ENCODE measurements at places on chromosomes 2 and 18.

DNA sequence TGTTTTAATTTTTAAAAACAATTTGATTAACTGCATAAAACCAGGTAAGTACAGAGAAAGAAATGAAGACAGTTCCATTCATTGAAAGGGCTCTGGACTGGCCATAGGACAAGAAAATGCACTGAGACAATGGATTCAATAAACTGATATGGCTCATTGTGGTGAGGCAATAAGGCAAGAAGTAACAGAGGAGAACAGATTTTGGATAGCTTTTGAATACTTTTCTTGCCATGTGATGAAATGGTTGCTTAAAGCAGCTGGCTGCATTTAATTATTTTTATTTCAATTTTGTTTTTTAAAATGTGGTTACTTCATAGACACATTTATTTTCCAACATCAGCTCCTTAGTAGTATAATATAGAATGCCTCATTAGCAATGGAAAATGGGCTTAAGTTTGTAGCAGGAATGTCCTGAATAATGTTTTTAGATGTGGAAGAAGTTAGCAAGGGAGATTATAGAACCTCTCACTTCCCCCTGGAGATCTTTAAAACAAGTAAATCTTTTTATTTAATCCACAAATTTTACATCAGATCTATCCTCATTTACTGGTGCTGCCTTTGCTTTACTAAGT lies 646.9 kb upstream of the ZEB2 start:
- no peak for DNase-seq

DNA sequence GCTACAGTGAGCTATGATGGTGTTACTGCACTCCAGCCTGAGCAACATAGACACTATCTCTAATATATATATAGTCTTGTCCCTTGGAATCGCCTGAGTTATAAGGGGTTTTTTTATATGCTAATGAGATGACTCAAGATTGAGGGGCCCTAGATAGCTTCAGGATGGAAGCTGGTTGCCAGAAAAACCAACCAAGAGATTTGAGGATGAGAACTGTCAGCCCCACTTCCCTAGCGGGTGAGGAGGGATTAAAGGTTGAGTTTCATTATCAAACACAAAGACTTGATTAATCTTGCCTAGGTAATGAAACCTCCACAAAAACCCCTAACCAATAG lies 12.6 kb upstream of the GALM start:
- DNase-seq, result no peak

DNA sequence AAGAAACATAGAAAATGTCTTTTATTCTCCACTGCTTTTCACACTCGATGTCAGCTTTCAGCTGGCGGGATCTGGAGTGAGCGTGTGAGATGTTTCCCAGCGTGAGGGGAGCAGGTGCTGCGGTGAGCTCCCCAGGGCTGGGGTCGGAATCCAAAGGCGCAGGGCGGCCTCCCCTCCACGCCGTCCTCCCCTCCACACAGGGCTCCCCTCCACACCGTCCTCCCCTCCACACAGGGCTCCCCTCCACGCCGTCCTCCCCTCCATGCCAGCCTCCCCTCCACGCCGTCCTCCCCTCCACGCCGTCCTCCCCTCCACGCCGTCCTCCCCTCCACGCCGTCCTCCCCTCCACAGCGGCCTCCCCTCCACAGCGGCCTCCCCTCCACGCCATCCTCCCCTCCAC lies 26.9 kb upstream of the KCNG2 start:
- DNase-seq, result no peak

DNA sequence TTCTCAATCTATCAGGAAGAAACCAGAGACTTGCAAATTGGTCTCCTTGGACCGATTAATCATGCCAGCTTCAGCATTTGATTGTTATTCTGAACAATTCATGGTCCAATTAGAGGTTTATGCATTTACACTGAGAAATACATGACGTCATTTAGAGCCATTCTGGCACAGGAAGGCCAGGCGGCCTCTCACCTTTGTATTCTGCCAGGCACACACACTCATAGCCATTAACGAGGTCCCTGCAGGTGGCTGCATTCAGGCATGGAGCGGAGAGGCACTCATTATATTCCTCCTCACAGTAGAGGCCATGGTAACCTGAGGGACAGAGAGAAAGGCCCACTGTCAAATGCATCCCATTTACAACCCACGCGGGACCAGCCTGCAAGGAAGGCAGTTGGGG lies 146.8 kb upstream of the PID1 start:
- no peak for DNase-seq

All from right lung (tissue), 10 donors.